Activated CD4-positive, alpha-beta T cell treated with anti-CD3 and anti-CD28 coated beads, Interleukin-10, Interleukin-2, amounts not matched to agents 100 ng/mL and 50 ng/mL, durations not matched to agents 16 hours and 8 hours (primary cell): ENCODE measurements at places on chromosomes 12 and 14.

GRCh38 chr14:56829151-56829550, 18.9 kb upstream of the OTX2 start:
- DNase-seq, result no peak

GRCh38 chr12:14239350-14239934, 126.0 kb upstream of the ATF7IP start:
- peak; percentile 73 for DNase-seq

DNA sequence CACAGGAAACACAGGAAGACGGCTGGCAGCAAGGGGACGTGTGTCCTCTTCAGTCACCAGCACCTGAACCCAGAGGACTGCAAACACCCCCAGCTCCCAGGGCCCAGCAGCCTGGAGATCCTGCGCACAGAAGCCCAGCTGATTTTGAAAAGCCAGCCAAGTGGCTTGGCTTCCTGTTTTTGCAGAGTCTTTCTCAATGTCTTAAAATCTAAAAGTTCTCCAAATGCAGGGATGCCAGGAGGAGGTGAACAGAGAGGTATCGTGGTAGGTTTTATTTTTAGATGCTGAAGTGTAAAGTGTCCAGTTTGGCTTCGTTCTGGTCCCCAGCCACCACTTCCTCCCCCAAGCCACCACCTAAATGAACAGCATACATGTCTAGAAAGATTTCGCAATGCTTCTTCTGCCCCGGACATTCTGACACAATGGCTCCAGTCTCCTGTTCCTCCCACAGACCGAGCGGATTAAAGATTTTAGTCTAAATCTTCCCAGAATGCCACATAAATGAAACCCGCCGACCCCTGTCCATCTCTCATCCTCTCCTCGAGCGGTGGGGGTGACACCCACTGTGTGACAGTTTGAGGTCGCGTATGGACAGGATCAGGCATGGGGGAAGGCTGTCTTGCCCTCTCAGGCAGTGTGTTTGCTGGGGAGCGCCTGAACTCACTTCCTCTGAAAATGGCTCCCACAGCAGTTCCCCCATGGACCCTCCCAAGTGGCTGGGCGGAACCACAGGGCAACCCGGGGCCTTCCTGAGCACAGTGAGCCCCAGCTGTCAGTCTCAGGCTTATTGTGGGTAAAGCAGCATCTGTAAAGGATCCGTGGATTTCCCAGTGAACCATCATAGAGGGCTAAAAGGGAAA, 41.6 kb downstream of the ITPK1 start:
- no peak for DNase-seq

GRCh38 chr12:65203376-65203775, 34.0 kb downstream of the LEMD3 start:
- no peak for DNase-seq

DNA sequence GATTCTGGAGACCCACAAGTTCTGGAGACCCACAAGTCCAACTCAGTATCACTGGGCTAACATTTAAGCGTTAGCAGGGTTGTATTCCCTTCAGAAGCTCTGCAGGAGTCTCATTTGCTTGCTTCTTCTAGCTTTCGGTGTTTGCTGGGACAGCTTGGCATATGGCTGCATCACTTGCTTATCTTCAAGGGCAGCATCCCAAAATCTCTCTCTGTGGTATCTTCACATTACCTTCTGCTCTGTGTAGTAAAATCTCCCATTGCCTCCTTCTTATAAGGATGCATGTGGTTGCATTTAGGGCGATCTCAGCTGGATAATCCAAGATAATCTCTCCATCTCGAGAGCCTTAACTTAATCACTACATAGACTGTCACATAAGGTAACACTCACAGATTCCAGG, 7.3 kb upstream of the CNTN1 start:
- no peak for DNase-seq

DNA sequence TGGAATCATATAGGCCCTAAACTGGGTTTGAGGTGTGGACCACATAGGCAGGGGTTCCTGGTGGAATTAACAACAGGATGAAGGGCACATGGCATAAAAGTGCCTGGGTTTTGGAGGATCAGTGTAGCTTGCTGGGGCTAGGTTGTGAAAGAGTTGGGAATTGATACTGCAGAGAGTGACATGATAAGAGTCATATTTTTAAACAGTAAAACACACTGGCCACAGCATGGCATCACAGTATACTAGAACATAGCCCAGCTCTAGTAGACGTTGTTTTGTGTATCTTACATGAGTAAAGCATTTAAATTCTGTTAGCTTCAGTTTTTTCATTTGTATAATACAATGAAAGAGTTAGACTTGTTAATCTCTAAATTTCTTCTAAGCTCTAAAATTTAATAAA, 102.0 kb downstream of the POLR3B start:
- DNase-seq, result no peak

GRCh38 chr12:47819896-47820630, at the start of gene HDAC7:
HDAC7 (minus strand) TSS chr12:47819903; CDS start chr12:47819785, 118 bp downstream.
- peak; percentile 87 for DNase-seq

DNA sequence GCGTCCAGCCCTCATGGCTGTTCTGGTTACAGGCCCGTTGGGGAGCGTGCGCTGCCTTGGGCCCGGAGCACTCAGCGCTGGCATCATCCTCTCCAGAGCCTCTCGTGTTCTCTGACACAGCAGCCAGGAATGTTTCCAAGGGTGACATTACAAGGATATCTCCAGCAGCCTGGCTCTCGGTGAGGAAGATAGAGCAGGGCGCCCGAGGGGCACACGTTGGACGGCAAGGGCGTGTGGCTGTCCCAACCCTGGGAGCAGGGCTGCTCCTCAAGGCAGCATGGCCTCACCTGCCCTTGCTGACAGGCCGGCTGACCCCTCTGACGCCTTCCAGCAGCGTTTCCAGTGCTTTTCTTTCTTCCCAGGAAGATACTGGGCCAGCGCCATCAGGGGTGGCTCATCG, 14.4 kb downstream of the LRCOL1 start:
- no peak for DNase-seq

DNA sequence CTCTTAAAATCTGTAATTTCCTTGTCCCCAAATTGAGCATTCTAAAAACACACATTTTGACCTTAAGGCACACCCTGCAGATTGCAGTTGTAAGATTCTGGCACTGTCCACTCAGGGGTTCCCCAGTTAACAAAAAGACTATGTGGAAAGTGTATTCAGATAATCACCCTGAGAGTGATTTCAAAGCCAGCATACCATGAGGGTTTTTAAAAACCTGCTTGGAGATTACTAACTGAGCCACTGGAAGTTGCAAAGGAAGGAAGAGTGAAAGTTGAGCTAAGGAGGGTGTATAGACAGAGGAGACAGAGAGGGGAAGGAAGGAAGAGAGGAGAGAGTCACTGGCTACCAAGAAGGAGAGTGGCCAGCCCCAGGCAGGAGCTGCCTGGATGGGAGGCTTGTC, 82.6 kb downstream of the EML1 start:
- no peak for DNase-seq

DNA sequence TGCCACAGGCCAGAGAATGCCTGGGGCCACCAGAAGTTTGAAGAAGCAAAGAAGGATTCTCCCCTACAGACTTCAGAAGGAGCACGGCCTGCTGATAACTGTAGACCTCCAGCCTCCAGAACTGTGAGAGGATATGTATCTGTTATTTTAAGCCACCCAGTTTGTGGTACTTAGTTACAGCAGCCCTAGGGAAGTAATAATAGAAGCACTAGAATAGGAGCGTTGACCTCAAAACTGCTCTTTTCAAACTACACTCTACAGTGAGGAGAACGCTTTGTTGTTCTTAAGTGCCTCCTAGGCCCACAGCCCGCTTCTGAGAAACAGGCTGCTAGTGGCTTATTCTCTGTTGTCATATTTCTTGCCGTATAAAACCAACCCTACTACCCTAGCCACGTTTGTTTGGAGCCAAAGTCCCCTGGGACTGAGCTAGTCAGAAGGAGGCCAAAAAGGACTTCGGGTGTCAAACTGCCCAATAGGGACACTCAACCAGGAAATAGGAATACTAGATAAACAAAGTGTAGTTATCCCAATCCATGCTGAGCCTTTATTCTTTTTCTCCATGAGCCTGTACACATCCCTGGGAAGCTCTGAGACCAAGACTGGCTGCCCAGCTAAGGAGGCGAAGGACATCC, 38.5 kb upstream of the FRS2 start:
- DNase-seq, result no peak

GRCh38 chr14:35347323-35348043, 55.3 kb downstream of the PSMA6 start:
- no peak for DNase-seq

DNA sequence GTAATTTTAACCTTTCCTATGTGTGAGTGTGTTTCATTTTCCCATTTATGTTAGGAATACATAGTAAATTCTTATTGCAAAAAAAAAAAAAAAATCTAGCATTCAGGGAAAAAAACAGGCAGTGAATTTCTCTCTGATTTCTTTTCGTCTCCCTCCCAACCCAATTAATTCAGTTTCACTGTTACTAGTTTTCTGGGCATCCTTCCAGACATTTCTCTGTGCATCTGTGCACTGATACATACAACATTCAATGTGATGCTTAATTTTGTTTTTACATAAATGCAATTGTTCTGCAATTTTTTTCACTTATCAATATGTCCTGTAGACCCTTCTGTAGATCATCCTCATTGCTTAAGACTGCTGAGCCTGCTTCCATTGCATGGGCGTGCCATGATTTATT, 694.3 kb upstream of the TBX3 start:
- no peak for DNase-seq

GRCh38 chr12:107545737-107546353, 139.8 kb upstream of the PWP1 start:
- DNase-seq, result no peak

DNA sequence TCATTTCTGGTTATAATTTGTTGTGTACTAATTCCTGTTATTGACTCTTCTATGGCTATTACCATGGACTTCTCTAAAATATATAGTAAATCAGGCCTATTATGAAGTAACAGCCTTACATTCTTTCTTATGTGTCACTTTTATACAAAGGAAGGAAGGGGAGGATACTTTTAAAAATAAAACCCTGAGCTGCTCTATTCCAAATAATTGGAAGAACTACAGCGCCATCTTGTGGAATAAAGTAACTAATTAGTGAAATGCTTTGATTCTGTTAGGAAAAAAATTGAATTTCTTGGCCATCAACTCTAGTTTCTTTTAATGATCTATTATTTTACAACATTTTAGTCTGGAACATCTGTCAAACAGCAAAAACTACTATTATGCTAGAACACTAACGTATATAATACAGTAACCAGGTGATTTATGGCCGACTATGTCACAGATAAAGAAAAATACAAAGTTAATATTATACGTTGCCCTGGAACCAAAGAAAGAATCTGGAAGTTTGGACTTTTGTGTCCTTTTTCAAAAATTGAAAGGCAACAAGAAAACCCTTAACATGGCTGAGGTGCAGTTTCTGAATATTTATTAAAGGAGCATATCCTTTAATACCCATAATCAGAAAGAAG, 55.0 kb upstream of the NELL2 start:
- DNase-seq, result peak; percentile 62

DNA sequence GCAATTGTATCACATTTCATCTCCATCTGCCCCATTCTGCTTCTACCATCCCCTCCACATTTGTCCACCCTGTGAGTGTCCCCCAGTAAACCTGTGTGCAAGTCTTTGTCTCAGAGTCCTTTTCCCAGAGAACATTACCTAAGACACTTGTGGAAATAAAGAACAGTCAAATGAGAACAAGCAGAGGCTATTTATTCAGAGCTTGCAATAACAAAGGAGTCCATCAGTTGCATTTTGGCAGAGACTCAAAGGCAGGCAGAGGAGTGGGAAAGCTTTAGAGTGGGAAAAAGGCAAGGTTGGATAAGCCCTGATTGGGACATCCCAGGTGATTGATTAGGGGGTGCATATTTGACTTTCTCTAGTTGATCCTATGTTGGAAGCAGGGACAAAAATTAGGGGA, 18.2 kb upstream of the PPFIBP1 start:
- DNase-seq, result no peak

- no peak for DNase-seq
Observed at GRCh38 chr12:53564278-53564677, 57.0 kb upstream of the NPFF start.

GRCh38 chr12:98653866-98654493, 8.9 kb downstream of the APAF1 start:
- peak; percentile 61 for DNase-seq

GRCh38 chr14:50350975-50351374, 38.9 kb downstream of the DMAC2L start:
- DNase-seq, result no peak

DNA sequence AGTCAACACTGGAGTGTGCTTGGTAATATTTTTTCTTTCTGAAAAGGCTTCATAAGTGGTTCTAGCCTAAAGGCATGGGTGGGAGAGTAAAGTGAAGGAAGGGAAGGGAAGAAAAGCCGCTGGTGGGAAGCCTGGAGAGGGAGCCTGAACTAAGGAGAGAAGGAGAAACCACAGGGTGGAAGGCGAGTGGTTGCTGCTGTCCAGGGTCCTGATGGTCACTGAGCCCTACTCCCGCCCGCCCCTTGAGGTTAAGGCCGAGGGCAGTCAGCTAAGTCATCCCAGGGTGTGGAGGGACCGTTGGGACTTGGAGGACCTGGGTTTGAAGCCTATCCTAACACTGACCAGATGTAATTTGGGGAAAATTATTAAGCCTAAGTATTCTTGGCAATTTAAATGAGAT, 189.1 kb downstream of the PIWIL1 start:
- DNase-seq, result no peak

GRCh38 chr14:74591394-74591793, 20.6 kb downstream of the LTBP2 start:
- DNase-seq, result no peak

- no peak for DNase-seq
Observed at GRCh38 chr12:30754383-30754749, 385 bp downstream of the CAPRIN2 start.

- no peak for DNase-seq
Observed at GRCh38 chr12:105455261-105455660, 124.8 kb downstream of the C12orf75 start.

DNA sequence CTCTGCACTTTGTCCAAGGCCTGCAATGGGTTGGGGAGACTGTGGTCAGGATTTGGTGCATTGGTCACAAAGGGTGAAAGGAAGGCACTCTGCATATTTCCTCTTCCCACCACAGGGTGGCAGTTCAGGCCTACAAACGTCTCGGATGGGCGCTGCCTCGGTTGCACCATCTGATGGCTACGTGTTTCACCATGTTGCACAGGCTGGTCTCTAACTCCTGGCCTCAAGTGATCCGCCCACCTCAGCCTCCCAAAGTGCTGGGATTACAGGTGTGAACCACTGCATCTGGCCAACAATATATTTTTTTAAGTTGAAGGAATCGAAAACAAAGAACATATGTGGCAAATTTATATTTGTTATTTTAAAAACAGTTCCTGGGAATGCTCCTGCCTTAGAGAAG, 35.1 kb downstream of the TMBIM6 start:
- peak; percentile 80 for DNase-seq

- no peak for DNase-seq
Observed at GRCh38 chr12:65911321-65911720, 87.0 kb downstream of the HMGA2 start.
